ENCODE measurements at places on chromosomes 5 and 9.

DNA sequence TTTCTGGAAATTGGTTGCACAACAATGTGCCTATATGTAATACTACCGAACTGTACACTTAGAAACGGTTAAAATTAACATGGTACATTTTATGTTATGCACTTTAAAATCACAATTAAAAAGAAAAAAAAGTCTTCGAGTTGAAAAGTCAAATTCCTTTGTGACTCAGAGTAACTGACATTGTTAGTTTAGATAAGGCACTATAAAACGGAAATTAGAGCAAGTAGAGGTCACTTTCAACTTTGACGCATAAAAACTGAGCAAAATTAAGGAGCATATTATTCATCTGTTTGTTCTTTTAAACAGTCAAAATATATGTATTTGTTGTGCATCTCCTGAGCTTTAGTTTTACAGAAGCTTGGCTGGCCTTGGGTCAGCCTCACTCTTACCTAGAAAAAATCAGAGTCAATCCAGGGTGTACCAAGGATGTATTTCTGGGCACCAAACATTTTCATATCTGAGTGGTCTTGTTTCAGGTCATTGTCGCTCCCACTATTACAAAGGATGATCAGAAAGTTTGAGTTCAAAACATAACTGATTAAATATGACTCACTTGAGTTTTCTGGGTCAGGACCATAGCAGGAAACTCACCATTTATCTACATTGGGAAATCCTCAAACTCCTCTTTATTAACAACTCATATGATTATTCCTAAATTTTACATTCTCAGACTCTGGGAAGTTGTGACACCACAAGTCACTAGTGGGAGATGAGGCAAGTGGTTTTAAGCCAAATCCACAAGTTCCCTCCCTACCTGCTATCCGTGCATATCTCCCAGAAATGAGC, 160.6 kb downstream of the CCDC192 start:
- no peak for DNase-seq

DNA sequence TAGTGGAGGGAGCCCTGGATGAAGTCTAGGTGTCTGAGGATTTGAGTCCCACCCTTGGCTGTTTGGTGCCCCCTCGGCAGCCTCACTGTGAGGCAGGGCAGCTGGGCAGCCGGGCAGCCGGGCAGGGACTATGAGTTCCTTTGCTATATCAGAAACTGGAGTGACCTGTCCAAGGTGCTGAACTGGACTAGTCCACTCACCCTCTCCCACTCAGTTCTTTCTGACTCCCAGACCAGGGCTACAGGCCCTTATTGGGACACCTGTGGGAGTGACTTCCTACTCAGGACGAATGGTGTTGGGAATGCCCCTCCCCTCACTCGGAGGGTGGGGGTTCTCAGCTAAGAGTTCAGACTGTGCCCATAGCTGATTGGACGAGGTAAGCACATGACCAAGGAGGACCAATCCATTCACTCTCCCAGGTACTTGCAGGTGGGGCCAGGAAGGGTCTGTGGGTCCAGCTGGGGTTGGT, 34.1 kb upstream of the RAPGEF1 start:
- no peak for DNase-seq

GRCh38 chr5:2872676-2873075, 121.2 kb upstream of the IRX2 start:
- DNase-seq = no peak

- DNase-seq = no peak
These were observed 54.9 kb downstream of the DUSP1 start for GRCh38 chr5:172715931-172716682.

GRCh38 chr5:76947082-76947503, 5.8 kb upstream of the CRHBP start:
- no peak for DNase-seq

DNA sequence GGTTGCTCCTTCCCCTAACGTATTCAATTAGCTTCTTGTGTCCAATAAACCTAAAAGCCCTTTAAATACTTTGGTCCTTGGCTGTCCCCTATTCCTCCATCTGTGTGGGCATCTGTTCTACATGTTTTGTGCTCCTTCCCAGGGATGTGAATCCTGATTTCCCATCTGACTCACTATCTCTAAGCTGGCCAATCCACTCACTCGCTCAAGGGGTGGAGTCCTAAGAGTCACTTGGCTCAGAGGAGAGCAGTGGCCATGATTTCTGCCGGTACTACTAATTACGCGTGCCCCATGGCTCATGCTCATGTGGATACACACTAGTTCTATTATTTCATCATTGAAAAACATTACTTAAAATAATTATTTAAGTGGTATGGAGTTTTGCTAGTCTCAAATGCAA, 89.6 kb downstream of the TAF11L14 start:
- no peak for DNase-seq

DNA sequence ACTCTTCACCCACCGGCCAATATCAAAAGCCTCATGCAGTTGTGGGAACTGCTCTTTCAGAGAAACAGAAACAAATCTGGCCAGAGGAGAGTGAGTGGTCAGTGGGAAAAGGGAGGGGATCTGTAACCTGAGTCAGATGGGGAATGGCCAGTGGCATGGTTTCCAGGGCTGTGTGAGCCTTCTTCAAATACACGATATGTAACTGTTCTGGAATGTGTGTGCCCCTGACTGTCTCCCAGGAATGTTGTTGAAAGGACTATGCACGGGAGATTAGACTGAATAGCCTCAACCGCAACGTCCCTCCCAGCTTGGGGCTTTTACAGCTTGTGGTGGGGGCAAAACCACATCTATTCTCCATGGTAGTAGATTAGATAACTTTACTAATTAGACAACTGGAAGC, 60.8 kb downstream of the SH3TC2 start:
- DNase-seq = no peak

DNA sequence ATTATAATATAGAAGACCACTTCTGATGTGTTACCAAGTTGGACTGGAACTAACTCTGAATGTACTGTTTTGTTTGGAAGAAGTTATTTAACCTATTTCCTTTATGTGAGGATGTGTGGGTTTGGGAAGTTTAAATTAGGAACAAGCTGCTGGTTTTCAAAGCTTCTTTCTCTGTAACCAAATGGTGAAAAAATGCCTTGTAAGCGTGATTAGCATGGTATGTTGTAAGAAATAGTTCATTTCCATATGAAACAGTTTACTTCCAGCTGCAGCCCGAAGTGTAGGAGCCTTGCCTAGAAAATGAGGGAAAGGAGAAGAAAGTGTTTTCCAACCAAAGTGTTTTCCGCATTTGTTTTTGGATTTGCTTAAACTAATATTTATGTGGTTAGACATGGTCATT, 36.0 kb downstream of the TTC1 start:
- no peak for DNase-seq

GRCh38 chr5:136814619-136815378, 449.5 kb upstream of the TRPC7 start:
- DNase-seq = no peak

GRCh38 chr5:77028631-77029375, 1.4 kb upstream of the AGGF1 start:
- DNase-seq = no peak

GRCh38 chr5:132464156-132464939, 26.2 kb downstream of the IRF1 start:
- no peak for DNase-seq

DNA sequence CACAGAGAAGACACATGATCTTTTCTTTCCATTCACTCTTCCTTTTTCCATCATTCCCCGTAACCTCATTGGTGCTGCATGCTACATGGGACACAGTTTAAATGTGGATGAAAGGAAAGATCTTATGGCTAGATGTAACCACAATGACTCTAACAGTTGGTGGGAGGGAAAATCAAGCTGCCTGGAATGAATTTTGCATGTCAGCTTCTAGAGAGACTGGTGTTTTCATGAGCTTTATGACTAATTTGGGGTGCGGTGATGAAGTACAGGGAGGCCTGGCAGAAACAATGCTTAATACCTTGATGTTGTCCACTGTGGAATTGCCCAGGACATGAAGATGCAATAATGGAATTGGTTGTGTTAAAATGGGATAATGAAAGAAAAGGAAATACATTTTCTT, 55.9 kb upstream of the MYO10 start:
- DNase-seq = no peak

DNA sequence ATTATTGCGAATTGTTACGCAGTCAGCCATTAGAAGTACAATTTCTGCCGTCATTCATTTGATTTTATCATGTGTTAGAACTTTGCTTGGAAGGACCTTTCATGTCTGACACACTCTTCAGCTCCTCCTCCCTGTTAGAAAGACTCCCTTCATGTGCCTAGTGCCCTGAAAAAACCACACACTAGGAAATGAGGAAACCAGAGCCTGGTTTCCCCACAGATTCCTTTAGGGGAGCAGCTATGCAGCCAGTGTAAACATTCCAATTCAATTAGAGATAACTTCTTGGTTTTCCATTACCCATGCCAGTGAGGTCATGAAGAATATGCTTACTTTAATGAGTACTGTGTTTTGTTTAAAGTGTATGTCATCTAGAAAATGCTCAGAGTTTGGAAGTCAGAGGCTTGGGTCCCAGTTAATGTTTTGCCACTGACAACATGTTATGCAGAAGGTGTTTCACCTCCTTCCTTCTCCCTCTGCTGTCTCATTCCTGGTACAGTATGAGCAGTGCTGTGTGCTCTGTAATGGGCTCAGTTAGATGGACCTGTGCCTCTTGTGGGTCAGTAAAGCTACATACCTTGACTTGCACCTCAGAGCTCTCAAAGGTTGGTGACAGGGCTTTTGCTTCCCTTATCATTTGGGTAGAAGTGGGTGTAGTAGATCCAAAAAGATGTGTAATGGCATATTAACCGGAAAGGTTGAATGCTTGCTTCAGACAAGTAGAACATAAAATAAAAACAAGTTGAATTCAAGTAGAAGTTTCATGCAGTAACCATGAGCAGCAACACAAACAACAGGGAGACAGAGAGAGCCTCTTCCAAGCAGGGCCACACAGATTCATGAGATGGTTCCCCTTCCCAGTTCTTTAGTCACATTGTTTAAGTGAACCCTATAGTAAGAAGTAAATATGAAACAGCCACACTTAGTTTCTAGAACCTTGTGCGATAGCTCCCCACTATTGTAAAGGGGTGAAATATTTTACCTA, 52.6 kb upstream of the TNFAIP8 start:
- no peak for DNase-seq

- DNase-seq = no peak
These were observed 6.7 kb upstream of the CDH6 start for GRCh38 chr5:31186672-31187267.

DNA sequence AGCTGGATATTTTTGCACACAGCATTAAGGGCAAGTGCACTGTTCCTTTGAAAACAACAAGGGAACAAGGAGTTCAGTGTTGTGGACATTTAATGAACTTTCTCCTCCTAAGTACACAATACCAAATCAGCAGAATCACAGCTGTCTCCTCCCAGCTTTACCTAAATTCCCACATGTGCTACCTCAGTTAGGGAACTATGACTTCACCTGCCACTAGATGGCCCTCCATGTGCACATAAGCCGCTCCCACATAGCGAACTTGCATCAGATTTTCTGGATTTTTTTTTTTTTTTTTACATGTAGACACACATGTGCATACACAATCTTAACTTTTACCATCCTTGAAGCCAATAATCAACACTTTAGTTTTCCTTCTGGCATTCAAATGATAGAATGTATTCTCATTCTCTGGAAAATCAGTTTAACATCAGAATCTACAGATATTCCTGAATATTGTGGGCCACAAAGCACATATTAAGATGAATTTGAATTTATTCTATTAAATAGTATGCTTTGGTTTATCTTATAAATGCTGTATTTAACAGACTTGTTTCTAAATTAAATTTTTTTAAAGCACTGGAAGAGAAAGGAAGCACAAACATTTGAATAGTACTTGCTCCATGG, 123.6 kb downstream of the PALM2AKAP2 start:
- DNase-seq = no peak

- no peak for DNase-seq
These were observed 10.0 kb downstream of the PALM2AKAP2 start for GRCh38 chr9:109789971-109790370.

DNA sequence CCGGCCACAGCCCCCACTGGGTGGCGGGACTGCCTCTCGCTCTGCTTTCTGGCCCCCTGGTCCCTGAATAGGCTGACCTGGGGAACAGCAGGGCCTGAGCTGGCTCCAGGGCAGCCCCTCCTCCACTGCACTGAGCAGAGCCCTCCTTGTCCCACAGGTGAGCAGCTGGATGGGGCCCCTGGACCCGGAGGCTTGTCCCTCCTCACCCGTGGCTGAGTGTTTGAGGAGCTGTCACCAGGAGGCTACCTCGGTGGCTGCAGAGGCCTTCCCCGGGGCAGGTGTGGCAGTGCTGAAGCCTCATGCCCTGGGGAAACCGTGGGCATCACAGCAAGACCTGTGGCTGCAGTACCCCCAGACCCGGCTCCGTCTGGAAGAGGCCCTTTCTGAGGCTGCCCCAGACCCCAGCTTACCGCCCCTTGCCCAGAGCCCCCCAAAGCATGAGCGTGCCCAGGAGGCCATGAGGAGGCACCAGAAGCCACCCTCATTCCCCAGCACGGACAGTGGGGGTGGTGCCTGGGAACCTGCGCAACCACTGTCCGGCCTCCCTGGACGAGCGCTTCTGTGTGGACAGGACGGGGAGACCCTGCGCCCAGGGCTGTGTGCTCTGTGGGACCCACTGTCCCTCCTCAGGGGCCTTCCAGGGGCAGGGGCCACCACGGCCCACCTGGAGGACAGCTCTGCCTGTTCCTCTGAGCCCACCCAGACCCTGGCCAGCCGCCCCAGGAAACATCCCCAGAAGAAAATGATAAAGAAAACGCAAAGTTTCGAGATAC, 28.5 kb upstream of the LRRC14B start:
- DNase-seq = no peak

DNA sequence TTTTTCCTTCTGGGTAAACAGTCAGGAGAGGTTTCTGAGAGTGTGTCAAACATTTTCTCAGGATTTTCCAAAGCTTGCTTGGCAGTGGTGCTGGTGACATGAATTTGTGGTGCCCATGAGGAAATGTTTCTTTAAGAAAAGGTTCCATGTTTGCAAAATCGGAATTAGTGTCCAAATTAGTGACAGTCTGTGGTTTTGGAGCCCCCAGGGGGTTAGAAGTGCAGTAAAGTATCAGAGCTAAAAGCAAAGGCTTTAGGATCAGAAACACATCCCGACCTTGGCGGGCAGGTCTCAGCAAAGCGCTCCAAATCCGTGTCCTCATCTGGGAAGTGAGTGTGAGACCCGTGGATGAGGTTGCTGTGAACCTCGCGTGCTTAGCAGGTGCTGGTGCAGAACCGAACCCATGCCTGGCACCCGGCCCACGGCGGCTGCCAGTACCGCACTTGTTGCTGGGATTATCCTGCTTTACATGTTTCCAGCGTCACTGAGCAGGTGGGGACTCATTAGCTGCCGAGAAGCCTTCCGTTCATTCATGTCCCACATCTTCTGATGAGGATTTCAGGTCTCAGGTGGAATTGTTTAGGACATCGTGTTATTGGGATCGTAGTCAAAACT, 70.8 kb upstream of the COL5A1 start:
- no peak for DNase-seq

DNA sequence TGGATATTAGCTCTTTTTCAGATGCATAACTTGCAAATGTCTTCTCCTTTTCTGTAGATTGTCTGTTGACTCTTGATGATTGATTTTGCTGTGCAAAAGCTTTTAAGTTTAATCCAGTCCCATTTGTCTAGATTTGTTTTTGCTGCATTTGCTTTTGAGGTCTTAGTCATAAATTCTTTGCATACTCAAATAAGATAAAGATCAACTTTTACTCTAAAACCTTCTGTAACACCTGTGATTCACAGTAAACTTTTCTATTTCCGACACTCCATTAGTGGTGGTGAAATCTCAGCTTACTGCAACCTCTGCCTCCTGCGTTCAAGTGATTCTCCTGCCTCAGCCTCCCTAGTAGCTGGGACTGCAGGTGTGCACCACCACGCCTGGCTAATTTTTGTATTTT, 239.0 kb upstream of the ST8SIA4 start:
- no peak for DNase-seq

- no peak for DNase-seq
These were observed 195.7 kb downstream of the DCP2 start for GRCh38 chr5:113172231-113172826.

Data from urinary bladder (tissue), 4 donors.